GOT3 (cell line): ENCODE measurements at places on chromosomes 5 and 9.
A peak's percentile ranks its signal among the peaks of the same experiment; 100 is the strongest.

GRCh38 chr5:120158211-120158610, 305.9 kb upstream of the PRR16 start:
- DNase-seq: no peak

GRCh38 chr5:133247881-133248624, 196.2 kb downstream of the HSPA4 start:
- DNase-seq: no peak

DNA sequence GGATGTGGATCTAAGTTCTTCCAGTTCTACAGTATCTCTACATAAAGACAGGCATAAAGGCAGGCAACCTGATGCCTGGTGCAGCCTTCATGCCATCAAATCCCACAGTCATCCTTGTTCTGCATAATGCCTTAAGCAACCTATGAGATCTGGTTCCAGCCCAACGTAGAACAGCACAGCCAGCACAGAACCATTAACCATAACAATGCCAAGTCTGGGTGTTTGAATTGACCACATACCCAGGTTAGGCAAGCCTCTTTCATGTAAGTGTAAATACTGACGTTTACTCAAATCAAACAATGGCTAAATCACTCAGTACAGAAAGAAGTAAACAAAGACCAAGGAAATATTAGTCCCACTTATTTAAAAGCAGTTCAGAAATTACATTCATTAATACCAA, 195.0 kb downstream of the ADAMTSL1 start:
- DNase-seq: no peak

DNA sequence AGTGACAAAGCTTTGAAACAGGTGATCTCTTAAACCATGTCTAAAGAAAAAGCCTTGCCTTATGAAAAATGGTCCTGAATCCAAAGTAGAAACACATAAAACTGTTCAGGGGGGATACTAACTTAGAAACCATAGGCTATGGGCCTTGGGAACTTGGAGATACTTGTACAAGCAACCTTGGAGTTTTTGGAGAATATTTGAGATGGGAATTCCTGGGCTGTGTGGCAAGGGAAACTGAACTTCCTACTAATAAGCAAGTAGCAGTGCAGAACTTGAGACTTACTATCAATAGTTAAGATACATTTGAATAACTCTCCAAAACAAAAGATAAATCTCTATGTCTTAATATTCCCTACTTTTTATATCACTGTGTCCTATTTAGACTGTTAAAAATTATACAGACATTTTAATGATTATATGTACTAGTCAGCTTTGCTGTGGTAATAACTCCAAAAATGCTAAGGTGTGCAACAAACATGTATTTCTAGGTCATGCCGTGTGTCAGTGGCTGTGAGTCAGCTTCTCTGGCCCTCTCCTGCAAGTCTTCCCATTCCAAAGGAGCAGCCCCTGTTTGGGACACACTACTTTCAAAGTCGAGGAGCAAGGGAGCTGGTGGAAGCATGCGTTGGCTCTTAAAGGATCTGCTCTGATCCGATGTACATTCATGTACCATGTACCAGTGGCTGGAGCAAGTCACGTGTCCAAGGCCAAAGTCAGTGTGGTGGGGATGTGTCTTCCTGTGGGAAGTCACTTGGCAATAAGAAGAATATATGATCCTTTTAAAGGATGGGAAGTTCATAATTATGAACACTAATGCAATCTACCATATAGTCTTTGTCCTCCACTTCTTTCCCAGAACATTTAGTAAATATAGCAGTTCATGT, 39.6 kb downstream of the SNX30 start:
- no peak for DNase-seq

- DNase-seq: peak; percentile 54
Observed at GRCh38 chr9:32552172-32552872, at the start of the genes SMIM27 and TOPORS. TSS of gene SMIM27 (plus strand) at chr9:32552327. CDS start at chr9:32552435, 108 bp downstream. TSS of gene TOPORS (minus strand) at chr9:32552586. CDS start at chr9:32552436, 150 bp downstream.

DNA sequence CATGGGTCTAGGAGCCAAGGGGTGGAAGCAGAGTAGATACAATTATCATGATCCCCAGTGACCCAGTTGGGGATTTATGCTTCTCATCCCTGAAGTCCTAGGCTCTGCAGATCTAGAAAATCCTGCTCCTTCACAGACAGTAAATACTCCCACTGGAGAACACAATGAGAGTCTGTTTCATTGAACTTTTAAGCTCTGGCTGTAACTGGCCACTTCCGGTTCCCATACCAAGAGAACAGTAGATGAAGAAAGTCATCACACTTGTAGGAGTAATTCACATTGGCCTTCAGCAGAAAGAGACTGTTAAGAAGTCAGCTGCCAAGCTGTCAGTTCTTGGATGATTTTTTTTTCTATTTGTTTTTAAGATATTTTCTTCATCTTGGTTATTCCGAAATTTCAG, 597.1 kb downstream of the ACTL7B start:
- DNase-seq: no peak

DNA sequence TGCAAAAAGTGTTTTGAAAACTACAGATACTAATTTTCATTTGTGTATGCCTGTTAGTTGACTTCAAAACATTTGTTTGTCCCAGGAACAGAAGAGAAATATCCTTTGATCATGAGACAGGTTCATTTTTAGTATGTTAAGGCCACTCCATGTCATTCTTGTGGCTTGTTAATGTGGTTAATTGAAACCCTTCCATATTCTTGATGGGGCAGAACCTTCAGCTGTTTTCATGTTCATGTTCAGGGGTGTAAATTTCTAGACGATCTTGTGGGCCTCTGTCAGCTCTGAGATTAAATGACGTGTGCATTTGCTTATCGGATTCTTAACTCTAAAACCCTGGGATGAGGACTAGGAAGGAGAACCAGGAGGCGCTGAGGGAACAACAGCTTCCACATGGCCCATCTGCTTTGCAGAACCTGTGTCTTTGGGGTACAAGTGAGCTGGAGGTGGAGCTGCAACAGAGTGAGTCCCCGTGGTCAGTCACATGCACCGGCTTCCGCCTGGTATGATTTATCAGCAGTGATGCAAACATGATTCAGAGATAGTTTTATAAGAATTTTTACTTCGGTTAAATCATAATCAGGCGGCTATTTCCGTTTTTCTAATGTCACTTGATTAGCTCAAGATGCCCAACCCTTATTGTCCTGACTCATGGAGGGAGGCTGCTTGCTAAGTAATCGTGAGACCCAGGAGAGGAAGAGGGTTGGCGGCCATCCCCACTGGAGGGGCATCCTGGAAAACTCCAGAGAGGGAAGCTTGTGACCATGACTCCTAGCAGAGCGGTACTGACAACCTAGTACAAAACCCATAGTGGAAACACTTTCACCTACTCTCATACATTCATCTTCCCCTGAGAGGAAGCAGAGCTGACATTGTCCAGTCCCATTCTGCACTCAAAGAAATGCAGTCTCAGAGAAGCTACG, 138.4 kb downstream of the C9orf152 start:
- DNase-seq: no peak

DNA sequence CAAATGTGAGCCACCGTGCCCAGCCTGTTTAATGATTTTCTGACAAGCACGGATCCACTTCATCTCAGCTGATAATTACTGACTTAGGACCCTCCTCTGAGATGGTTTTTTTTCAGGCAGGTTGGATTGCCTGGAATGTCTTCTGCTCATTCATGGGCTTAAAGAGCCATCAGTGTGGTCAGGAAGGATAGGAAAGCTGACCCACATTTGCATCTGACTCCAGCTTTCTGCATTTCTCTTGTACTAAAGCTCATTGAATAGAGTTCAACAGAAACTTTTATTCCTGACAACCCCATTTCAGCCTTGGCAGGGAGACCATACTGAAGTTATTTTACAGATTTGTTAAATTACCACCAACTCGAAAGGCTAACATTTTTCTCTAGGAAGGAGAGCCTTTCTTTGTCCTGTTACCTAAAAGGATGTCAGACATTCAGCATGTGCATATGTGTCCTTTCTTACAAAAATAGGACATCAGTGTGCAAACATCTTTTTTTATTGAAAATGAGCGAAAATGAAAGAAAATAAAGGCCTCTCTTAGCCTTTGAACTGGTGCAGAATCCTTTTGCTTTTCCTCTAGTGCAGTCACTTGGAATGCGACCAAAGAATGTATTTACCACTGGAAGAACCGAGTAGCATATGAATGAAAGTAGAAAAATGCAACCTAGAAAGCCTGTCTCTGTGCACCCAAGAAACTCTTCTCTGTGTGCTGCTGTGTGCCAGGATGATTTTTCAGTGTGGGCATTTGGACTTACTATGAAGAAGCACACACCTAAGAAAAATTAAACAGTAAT, 26.6 kb downstream of the ADCY2 start:
- no peak for DNase-seq

DNA sequence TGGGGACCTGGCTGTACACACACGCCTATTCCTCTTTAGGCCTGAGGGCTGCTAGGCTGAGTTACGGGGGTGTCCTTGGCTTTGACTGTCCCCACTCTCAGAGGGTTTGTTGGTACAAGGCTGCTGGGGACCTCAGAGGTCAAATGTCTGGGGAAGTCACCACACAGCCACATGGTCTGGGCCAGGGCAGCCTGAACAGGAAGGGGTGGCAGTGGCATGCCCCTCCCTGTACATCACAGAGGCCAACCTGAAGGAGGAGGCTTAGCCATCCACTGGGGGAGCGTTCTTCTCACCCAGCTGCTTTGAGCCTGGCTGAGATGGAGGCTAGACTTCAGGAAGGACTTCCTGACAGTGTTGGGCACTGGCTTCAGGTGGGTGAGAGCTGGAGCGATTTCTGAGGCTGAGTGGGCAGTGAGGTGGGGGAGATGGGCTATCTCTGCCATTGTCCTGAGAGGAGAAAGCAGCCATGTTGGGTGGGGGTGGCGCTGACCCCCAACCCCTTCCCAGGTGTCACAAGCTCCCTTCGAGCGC, 36.3 kb downstream of the CXXC5 start:
- no peak for DNase-seq

DNA sequence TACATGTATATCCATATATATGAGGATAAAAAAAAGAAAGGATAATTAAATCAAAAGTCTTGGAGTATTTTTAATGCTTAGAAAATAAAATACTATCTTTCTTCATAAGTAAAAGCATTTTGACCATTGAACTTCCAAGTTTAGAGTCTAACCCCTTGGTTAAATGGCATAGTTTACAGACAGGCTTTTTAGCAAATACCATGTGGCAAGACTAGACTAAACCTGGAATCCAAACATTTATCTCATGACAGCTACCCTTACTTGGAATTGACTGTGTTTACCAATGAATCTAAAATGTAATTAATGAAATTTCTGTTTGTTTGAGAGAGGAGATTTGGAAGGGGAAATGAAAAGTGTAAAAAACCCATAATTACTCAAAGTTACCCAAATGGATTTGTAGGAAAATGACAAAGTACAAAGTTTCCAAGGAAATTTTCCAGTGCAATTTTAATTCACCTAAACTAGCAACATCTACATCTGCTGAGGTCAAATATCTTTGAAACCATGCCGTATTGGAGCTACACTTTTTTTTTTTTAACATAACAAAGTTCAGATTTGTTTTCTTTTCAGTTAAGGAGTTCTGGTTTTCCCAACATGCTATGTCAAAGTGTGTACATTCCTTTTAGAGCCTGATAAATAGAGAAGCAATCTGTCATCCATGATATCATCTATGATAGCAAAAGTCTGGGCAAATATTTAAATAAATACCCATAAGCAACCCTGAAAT, 272.1 kb upstream of the DAB2 start:
- DNase-seq: no peak

- DNase-seq: no peak
Observed at GRCh38 chr9:2227144-2227867, 212.2 kb downstream of the SMARCA2 start.

- DNase-seq: no peak
Observed at GRCh38 chr5:81717860-81718259, 33.0 kb downstream of the SSBP2 start.

DNA sequence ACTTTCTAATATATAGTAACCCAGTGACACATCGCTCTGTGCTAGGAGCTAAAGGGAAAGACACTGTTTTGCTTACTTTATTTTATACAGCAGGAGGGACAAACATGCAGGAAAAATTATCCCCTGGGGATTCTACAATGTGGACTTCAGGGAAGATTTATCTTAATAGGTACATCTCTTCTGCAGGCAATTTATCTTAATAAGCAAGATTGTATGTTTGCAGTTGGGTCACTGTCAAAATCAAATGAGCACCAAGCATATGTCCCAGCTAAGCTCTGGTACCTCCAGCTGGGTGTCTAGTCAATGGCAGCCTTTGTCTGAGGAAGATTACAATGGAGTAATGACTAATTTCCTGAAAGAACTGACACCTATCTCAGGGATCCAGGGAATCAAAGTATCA, 309.9 kb upstream of the PANK3 start:
- no peak for DNase-seq

DNA sequence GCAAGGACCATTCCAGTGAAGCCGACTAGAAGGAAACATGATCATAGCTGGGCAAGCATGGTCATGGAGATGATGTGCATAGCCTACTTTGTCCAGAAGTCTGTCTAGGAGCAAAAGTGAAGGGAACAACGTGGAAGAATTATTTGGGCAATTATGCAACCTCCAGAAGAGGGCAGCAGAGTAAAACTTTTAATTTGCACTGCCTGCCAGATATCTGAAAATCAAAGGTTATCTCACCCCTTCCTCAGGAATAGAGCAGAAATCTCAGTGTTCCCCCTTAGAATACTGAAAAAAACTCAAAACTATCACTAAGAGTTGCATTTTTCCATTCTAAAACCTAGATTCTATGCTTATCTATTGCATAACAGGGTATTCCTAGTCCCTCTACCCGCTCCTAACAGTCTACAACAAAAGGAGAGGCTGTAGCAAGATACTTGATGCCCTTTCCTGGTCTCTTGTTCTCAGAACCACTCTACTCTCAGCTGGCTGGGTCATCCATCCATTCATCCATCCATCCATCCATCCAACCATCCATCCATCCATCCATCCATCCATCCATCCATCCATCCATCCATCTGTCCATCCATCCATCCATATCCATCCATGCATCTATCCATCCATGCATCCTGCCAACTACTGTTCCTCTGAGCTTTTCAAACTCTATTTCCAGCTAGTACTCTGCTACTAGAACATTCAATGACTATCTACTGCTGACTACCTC, 8.4 kb upstream of the SETD9 start:
- DNase-seq: no peak

DNA sequence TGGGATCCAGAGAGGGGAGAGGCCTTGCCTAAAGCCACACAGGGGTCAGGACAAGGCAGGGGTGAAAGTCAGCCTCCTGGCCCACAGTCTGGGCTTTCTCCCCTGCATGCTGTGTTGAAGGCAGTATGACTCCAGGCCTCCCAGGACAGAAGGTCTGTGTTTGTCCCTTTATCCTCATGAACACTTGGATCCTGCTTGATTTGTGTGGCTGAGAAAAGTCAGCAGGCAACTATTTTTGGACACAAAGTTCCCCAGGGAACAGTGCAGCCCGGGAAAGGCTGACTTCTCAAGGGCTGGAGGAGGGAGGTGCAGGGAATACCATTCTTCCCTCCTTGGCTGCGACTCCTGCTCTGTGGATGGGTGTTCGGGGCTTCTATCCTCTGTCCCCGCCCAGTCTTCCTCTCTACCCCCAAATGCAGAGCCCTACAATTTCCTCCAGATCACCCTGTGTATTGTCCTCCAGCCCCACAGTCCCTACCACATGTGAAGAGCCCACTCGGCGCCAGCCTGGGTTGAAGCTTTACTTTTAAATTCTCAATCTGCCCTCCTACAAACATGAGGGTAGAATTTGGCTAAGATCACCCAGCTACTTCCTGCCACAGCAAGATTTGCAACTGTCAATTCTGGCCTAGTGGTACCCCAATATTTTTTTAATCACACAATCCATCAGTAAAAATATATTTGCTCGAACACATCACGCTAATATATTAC, 4.1 kb downstream of the AKNA start:
- no peak for DNase-seq

- no peak for DNase-seq
Observed at GRCh38 chr5:160685695-160686094, 166.3 kb downstream of the ATP10B start.

- DNase-seq: no peak
Observed at GRCh38 chr5:6090838-6091237, 287.5 kb downstream of the MED10 start.

- DNase-seq: no peak
Observed at GRCh38 chr5:96597438-96598020, 64.6 kb upstream of the CAST start.
